ENCODE measurements at places on chromosomes 1 and 21. TPM values are rescaled to one million over a fixed set of nuclear protein-coding genes. Genes with fewer than 3 reads are reported as not detected.

The GJA8 gene
- total RNA-seq, result not detected

The ERVH48-1 gene
- not detected for total RNA-seq

The SHC1 gene
- total RNA-seq, result 107 TPM

DNA sequence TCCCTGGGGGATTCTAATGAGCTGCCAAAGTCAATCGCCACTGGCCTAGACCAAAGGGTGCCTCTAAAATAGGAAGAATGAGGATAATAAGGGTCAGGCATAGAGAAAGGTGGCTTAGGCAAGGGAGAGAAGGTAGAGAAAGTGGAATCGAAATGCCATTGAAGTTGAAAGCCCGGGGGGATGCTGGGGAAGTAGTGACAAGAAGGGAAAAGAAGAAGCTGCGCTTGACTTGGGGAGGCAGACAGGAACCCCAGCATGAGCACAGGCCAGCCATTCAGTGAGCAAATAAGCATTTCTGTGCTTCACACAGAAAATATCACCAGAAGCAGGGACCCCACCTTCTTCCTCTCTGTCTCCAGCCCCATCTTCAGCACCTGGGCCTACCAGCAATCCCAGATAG, 1.5 kb downstream of the CD2 start:
- DNase-seq, result no peak

DNA sequence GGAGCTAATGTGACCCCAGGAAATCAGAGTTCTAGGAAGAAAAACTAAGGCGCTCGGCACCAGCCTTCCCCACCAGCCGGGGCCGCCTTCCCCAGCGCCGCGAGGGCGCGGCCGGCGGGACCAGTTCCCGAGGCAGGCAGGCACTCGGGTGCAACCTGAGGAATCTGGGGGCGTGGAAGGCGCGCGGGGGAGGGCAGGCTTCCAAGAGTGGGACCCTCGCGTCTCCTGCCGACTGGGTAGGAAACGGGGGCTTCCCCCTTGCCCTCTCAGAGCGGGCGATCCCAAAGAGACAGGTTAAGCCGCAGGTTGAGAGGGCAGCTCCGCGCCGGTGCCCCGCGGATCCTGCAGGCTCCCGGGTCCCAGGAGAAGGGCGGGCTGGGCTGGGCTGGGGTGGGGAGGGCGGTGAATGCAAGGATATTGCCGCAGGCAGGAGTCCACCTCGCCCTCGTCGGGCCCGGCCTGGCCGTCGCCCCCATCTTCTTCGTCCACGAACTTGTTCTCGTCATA, 431 bp downstream of the ARPC5 start:
- no peak for DNase-seq

DNA sequence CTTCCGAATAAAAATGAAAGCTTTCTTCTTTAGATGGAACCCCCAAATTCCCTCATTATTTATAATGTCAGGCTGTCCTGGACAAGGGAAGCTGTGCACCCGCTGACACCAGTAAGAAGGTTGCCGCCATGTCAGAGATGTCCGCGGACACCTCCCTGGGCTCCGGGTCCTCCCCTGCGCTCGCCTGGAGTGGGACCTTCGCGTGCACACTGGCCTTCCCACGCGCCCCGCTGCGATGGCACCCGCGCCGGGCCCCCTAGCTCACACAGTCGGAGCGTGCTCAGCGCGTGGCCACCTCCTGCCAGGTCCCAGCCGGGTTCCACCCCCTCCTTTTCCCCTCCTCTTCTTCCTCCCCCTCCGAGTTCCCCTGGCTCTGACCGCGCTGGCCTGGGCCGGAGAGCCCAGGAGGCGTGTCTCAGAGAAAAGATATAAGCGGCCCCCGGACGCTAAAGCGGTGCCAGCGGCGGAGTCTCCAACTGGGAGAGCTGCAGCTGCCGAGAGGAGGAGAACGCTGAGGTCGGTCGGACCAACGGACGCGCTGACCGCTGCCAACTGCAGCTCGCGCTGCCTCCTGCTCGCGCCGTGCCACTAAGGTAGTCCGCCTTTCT, at the start of gene G0S2:
G0S2 (plus strand) TSS at position 456 of the 608 bp plus-strand sequence. CDS start 273 bp downstream, outside the sequence.
- DNase-seq, result peak; percentile 43

Data from renal cortical epithelial cell (primary cell).